Activated CD4-positive, alpha-beta T cell treated with anti-CD3 and anti-CD28 coated beads for 36 hours (primary cell): ENCODE measurements at places on chromosomes 11 and 22.

DNA sequence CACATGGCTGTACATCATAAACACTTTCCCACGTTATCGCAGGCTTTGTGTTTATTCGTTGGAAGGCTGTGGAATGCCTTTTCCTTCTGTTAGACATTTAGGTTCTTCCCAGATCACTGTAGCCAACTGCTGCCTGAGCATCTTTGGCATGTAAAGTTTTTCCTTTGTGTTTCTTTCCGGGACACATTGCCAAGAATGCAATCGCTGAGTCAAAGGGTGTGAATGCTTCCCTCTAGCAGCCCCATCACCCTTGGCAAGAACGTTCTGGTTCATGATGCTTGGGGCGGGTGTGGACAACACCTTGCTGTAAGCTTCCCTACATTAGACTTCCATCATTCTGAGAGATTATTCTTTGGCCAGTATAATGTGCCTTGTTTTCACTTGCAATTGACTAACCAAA lies 136.2 kb downstream of the OSBP2 start:
- DNase-seq, result no peak
- H3K36me3 ChIP-seq, result no peaks in the 10 kb centered on the region
- peaks cover 8% of the 10 kb centered on the region for H3K4me1 ChIP-seq

GRCh38 chr22:19554834-19555404 lies 30.7 kb upstream of the CLDN5 start:
- H3K27ac ChIP-seq, result no peak overlapping the region
- H3K4me1 ChIP-seq, result no peaks in the 10 kb centered on the region
- no peaks in the 10 kb centered on the region for H3K36me3 ChIP-seq
- H3K4me3 ChIP-seq, result no peak overlapping the region
- peaks cover 3% of the 10 kb centered on the region for H3K27me3 ChIP-seq

GRCh38 chr11:125457814-125458343 lies 38.2 kb downstream of the FEZ1 start:
- no peak overlapping the region for H3K27ac ChIP-seq
- no peaks in the 10 kb centered on the region for H3K4me1 ChIP-seq
- DNase-seq, result no peak
- H3K27me3 ChIP-seq, result no peaks in the 10 kb centered on the region
- no peak overlapping the region for H3K4me3 ChIP-seq

DNA sequence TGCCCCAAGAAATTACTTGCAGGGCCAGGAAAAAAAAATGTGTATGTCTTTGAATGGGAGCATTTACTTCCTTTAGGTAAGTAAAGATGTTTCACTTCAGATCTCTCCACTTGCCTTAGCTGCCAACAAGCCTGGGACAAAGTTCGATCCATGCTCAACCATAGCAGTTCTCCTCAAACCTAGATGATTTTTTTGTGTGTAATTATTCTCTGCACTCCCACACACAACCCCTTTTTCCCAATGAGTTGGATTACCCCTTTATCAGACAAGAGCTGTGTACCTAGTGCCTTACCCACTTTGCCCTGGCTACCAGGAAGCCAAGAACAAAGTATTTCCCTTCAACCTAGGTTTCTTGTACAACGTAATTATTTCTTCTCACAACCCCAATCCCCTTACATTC lies 35.6 kb downstream of the TPBGL start:
- H3K4me1 ChIP-seq, result peaks cover 48% of the 10 kb centered on the region
- DNase-seq, result no peak
- H3K27ac ChIP-seq, result peak overlapping the region; percentile 90
- no peak overlapping the region for H3K4me3 ChIP-seq
- no peaks in the 10 kb centered on the region for H3K27me3 ChIP-seq

DNA sequence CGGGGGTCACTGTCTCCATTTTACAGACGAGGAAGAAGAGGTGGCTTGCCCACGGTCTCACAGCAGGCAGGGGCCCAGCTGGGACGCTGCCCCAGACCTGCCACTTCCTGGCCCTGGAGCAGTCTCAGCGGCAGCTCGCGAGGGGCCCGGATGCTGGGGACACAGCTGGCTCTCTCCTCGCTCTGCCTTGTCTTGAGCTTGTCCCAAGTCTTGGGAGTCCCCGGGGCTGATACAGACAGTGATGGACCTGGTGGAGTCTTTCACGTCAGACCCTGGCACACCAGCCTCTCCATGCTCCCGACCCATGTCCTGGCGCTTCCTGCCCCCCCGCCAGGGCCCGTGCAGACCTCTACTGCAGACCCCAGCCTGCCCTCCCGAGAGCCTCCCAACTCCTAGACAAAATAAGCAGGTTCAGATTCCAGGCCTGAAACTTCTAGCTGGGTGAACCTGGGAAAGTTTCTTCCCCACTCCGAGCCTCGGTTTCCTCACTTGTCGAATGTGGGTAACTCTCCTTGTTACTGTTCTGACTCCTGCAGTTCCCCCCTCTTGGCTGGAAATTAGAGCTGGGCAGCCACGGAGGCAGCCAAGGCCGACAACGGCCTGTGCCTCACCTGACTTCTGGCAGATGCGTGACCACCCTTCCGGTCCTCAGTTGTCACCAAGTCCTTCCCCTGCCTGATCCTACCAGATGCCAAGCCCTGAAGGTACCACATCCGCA lies 145.4 kb downstream of the CACNA1I start:
- no peaks in the 10 kb centered on the region for H3K27me3 ChIP-seq
- H3K4me1 ChIP-seq, result no peaks in the 10 kb centered on the region
- no peaks in the 10 kb centered on the region for H3K36me3 ChIP-seq
- H3K27ac ChIP-seq, result no peak overlapping the region

DNA sequence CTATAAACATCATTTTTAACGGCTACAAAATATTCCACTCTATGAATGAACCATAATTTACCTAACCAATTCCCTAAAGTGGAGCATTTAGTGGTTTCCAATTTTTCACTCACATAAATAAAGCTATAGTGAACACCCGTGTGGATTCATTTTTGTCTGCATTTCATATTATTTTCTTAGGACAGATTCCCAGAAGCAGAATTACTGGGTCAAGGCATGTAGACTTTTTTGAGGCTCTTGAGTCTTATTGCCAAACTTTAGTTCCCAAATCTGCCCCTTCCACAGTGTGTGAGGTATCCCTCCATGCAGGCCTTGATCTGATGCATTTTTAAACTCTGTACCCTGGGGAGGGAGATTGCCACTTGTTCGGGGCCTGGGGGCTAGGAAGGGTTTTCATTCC lies 198.2 kb downstream of the TENM4 start:
- no peak overlapping the region for H3K4me3 ChIP-seq
- no peaks in the 10 kb centered on the region for H3K27me3 ChIP-seq
- no peak overlapping the region for H3K27ac ChIP-seq
- H3K36me3 ChIP-seq, result no peaks in the 10 kb centered on the region
- DNase-seq, result no peak

GRCh38 chr11:75135021-75135650 lies 15.8 kb upstream of the SLCO2B1 start:
- H3K27me3 ChIP-seq, result peaks cover 13% of the 10 kb centered on the region
- no peaks in the 10 kb centered on the region for H3K4me1 ChIP-seq
- no peak overlapping the region for H3K27ac ChIP-seq
- no peak for DNase-seq
- no peak overlapping the region for H3K4me3 ChIP-seq
- no peaks in the 10 kb centered on the region for H3K36me3 ChIP-seq

- no peak overlapping the region for H3K27ac ChIP-seq
- H3K36me3 ChIP-seq, result no peaks in the 10 kb centered on the region
- peaks cover 2% of the 10 kb centered on the region for H3K27me3 ChIP-seq
Measured at GRCh38 chr11:133306019-133306418, 226.3 kb downstream of the OPCML start.

- no peak for DNase-seq
- H3K36me3 ChIP-seq, result no peaks in the 10 kb centered on the region
- no peaks in the 10 kb centered on the region for H3K4me1 ChIP-seq
- H3K27ac ChIP-seq, result no peak overlapping the region
Measured at GRCh38 chr11:96960926-96961325, 571.1 kb downstream of the JRKL start.

DNA sequence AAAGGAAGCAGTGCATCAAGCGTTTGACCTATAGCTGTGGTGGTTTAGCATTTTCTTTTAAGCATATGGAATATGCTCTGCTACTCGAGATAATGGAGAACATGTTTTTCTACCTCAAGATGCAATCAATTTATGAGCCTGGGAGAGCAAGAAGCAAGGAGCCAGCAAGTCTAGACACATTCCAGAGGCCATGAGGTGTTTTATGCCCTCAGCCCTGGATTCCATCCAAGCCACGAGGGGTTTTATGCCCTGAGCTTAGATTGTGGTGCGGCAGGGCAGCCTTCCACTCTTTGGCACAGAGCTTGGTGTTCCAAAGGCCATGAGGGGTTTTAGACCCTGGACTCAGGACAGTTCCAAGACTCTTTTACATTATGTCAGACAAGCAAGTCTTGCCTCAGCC lies 11.7 kb upstream of the DNAJB13 start:
- no peak overlapping the region for H3K27ac ChIP-seq
- H3K27me3 ChIP-seq, result no peaks in the 10 kb centered on the region
- H3K4me3 ChIP-seq, result no peak overlapping the region
- peaks cover 24% of the 10 kb centered on the region for H3K36me3 ChIP-seq
- no peaks in the 10 kb centered on the region for H3K4me1 ChIP-seq

GRCh38 chr11:113339929-113340589 lies 25.7 kb downstream of the TTC12 start:
- no peaks in the 10 kb centered on the region for H3K4me1 ChIP-seq
- DNase-seq, result no peak
- no peak overlapping the region for H3K4me3 ChIP-seq
- H3K36me3 ChIP-seq, result peaks cover 48% of the 10 kb centered on the region
- H3K27me3 ChIP-seq, result no peaks in the 10 kb centered on the region

- no peaks in the 10 kb centered on the region for H3K27me3 ChIP-seq
- no peaks in the 10 kb centered on the region for H3K36me3 ChIP-seq
- no peak overlapping the region for H3K27ac ChIP-seq
Measured at GRCh38 chr11:84264066-84264465, 977.9 kb upstream of the CCDC90B start.

DNA sequence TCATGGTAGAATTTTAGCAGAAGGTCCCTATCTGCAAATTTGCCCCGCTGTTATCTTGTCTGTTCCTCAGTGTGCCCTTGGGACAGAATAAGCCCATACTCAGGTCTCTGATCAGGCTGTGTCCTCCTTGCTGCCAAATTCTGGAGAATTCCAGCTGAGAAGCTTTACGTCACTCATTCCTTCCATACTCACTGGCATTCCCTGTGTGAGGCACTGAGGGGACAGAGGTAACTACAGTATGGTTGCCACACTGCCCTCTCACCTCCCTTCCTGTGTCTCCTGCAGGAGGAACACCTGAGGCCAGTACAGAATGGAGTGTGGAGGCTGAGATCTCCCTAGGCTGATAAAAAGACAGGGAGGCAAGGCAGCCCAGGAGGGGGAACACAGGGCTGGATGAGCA lies 31.5 kb downstream of the SHISA8 start:
- DNase-seq, result no peak
- no peaks in the 10 kb centered on the region for H3K27me3 ChIP-seq
- H3K27ac ChIP-seq, result no peak overlapping the region
- no peak overlapping the region for H3K4me3 ChIP-seq
- peaks cover 9% of the 10 kb centered on the region for H3K4me1 ChIP-seq

DNA sequence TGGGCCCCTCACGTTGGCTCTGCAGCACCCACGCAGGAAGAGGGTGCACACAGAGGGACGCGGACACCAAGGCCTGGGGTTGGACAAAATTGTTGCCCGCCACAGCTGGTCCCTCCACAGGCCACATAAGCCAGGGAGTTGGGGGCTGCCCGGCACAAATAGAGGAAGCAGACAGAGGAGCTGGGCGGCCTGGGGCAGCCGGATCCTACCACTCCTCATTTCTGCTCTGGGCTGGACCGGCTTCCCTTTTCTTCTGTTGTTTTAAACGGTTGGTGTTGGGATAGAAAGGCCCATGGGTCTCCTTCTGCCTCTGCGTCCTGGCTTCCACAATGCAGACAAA lies 36.4 kb upstream of the LINC01488 start:
- peaks cover 19% of the 10 kb centered on the region for H3K27me3 ChIP-seq
- peaks cover 16% of the 10 kb centered on the region for H3K4me1 ChIP-seq
- no peak for DNase-seq

DNA sequence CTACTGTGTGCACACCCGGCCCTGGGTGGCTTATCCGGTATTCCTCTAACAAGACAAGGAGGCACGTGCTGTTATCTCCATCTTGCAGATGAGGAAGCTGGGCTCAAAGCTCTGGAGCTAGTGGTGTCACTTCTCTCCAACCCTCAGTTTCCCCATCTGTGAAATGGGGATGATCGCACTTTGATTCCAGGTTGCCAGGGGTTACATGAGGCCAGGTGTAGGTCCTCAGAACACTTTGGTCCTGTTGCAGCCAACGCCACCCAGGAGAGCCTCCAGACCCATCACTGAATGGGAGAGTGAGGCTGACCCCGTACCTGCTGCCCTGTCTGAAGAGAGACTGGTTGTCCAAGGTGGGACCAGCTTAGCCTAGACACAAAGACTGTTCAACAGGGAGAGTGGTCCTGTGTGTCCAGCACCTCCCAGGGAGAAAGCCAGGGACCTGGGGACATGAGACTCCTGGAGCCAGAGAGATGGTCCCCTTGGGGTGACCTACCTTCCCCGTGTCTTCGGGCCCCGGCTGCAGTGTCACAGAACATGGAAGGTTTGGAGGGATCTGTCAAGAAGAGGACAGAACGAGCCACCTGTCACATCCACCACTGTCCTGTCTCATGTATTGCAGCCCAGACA lies 41.0 kb downstream of the TPBGL start:
- H3K27ac ChIP-seq, result no peak overlapping the region
- H3K27me3 ChIP-seq, result no peaks in the 10 kb centered on the region
- DNase-seq, result no peak
- peaks cover 6% of the 10 kb centered on the region for H3K36me3 ChIP-seq
- no peak overlapping the region for H3K4me3 ChIP-seq

DNA sequence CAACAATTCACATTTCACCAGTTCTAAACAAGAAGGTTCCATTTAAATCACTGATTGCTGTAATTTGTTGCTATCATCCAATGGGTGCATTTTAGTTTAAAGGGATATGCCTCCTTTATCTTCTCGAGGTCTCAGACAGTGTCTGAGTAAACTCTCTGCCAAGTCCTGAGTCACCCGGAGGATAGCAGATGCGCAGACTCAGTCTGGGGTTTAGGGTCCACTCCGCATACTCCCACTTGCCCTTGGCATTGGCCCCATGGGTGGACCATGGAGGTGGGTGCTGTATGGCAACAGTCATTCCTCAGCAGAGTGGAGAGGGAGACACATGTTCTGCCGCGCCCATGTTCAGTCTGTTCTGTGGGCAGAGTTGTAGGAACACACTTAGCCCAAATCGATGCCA lies 65.4 kb upstream of the CRTAM start:
- no peak overlapping the region for H3K27ac ChIP-seq
- no peak for DNase-seq
- peaks cover 38% of the 10 kb centered on the region for H3K4me1 ChIP-seq

GRCh38 chr11:80898910-80899309 lies 1458.1 kb upstream of the TENM4 start:
- no peaks in the 10 kb centered on the region for H3K4me1 ChIP-seq
- no peaks in the 10 kb centered on the region for H3K27me3 ChIP-seq
- DNase-seq, result no peak
- no peak overlapping the region for H3K27ac ChIP-seq
- H3K36me3 ChIP-seq, result no peaks in the 10 kb centered on the region

- H3K4me1 ChIP-seq, result no peaks in the 10 kb centered on the region
- H3K27me3 ChIP-seq, result peaks cover 2% of the 10 kb centered on the region
- no peak overlapping the region for H3K4me3 ChIP-seq
- DNase-seq, result no peak
Measured at GRCh38 chr11:9120664-9121468, 29.5 kb upstream of the SCUBE2 start.
